ENCODE measurements at places on chromosomes 5 and 9. TPM values are rescaled to one million over a fixed set of nuclear protein-coding genes. Genes with fewer than 3 reads are reported as not detected.

Gene TOMM5
- total RNA-seq = 87.2 TPM

DNA sequence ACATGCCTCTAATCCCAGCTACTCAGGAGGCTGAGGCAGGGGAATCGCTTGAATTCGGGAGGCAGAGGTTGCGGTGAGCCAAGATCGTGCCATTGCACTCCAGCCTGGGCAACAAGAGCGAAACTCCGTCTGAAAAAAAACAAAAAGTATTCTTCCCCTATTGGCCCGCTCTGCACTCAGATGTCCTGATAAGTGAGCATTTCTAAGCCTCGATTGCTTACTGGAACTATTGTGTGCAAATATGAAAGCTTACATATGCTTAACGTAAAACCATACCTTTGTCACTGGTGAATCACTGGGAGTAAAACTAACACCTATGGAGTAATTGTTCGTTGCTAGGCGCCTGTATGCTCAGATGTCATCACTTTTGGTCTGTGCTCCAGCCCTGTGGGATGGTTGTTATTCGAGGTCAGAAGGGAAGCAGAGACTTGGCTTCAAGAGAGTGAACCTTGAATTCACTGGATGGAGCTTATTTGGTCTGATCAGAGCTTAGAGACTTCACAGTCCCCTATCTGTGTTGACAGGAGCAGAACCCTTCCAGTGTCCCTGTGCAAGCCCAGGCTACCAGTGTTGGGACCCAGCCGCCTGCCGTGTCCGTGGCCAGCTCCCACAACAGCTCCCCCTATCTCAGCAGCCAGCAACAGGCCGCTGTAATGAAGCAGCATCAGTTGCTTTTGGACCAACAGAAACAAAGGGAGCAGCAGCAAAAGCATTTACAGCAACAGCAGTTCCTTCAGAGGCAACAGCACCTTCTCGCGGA lies 25.3 kb upstream of the LTC4S start:
- peaks cover 13% of the 10 kb centered on the region for H3K4me1 ChIP-seq
- H3K4me3 ChIP-seq = no peak overlapping the region
- H3K27ac ChIP-seq = no peak overlapping the region
- H3K36me3 ChIP-seq = peaks cover 45% of the 10 kb centered on the region
- DNase-seq = no peak

Gene WNT8A
- not detected for total RNA-seq

Gene SPINK13
- not detected for total RNA-seq

Gene PKD2L2
- not detected for total RNA-seq

Gene PCDHB13
- total RNA-seq = 7.8 TPM

Gene FOXD4
- total RNA-seq = 0.35 TPM

DNA sequence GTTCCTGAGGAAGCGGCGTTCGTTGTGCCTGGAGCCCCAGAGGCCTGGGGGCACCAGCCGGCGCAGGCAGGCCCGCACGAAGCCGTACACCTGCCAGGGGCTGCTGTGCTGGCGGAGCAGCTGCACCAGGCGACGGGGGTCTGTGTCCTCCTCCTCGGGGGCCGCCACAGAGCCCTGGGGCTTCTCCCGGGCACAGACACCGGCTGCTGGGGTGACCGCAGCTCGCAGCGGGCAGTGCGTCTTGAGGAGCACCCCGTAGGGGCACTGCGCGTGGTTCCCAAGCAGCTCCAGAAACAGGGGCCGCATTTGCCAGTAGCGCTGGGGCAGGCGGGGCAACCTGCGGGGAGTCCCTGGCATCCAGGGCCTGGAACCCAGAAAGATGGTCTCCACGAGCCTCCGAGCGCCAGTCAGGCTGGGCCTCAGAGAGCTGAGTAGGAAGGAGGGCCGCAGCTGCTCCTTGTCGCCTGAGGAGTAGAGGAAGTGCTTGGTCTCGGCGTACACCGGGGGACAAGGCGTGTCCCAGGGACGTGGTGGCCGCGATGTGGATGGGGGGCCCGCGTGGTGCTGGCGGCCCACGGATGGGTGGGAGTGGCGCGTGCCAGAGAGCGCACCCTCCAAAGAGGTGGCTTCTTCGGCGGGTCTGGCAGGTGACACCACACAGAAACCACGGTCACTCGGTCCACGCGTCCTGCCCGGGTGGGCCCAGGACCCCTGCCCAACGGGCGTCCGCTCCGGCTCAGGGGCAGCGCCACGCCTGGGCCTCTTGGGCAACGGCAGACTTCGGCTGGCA lies 1.3 kb downstream of the TERT start:
- no peak overlapping the region for H3K27ac ChIP-seq
- peaks cover 61% of the 10 kb centered on the region for H3K27me3 ChIP-seq
- peaks cover 2% of the 10 kb centered on the region for H3K4me1 ChIP-seq
- peak; percentile 36 for DNase-seq
- H3K36me3 ChIP-seq = no peaks in the 10 kb centered on the region
